Body of pancreas (tissue), 4 donors: ENCODE measurements at places on chromosomes 1 and 21. TPM values are rescaled to one million over a fixed set of nuclear protein-coding genes. Genes with fewer than 3 reads are reported as not detected.

The RGS8 gene
- total RNA-seq: not detected

The OR2L13 gene
- total RNA-seq: not detected

The MSH4 gene
- total RNA-seq: not detected

The ASCL5 gene
- 4.6 TPM for total RNA-seq

The IFI44 gene
- total RNA-seq: 17.6 TPM

The AKR7A3 gene
- total RNA-seq: 479 TPM

The RGS16 gene
- 2.6 TPM for total RNA-seq

The HMCN1 gene
- total RNA-seq: 2.3 TPM

The ATP6V1G3 gene
- not detected for total RNA-seq

The KHDRBS1 gene
- 36.6 TPM for total RNA-seq

The CELA3B gene
- 12,815 TPM for total RNA-seq

The RGS13 gene
- not detected for total RNA-seq

The HTR6 gene
- total RNA-seq: not detected

The KRTAP13-2 gene
- not detected for total RNA-seq

The CACYBP gene
- 86.9 TPM for total RNA-seq

The LGR6 gene
- not detected for total RNA-seq

The TMEM200B gene
- total RNA-seq: not detected

The MNDA gene
- 3.0 TPM for total RNA-seq

The DYNLT5 gene
- total RNA-seq: not detected
